Activated T-helper 9 cell treated with anti-CD3 and anti-CD28 coated beads, Interleukin-2, amount 50 U/mL, for 16 hours (primary cell): ENCODE measurements at places on chromosomes 1 and 21.

DNA sequence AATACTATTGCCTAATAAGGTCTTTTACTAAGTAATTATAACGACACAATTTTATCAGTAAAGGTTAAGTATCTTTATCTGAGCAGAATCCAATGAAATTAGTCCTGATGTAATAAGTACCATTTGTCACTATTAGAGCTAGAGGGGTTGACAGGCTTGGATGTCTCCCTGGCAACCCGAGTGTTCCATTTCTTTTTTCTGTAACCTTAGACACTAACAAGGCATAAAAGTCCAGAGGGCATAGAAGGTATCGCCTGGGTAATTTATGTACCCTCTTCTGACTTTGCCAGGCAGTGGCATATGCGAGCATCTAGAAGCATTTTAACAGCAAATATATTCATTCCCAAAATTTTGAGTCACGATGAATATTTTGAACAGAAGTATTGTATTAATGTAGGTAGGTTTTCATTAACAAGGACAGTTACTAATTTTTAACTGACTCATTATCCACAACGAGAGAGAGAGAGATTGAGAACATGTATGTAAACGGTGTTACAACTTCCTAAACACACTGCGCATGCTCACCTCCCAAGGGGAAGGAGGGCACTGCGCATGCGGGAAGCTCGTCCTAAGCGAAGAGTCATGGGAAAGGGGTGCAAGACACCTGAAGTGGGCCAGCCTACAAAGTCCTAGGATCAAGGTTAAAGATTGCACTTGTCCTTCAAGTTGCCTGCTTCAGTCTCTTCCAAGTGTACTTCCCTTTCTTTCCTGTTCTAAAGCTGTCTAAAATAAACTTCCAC, 423.9 kb downstream of the DSCAM start:
- DNase-seq = no peak

DNA sequence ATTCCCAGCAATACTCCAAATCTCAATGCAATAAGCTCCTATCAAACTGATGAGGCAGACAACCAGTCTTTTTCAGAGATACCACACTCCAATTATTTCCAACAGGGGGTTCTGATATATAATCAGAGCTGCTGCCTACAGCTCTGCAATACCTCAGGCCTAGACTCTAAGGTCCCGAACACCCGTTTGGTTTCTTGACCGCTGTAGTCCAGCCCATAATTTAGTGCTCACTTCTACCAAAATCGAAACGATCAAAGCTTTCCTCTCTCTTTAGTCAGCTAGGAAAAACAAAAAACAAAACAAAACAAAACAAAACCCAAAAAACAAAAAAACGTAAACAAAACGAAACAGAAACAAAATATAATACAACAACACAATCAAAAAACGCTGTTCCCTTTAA, 453.0 kb downstream of the NEGR1 start:
- DNase-seq = no peak

DNA sequence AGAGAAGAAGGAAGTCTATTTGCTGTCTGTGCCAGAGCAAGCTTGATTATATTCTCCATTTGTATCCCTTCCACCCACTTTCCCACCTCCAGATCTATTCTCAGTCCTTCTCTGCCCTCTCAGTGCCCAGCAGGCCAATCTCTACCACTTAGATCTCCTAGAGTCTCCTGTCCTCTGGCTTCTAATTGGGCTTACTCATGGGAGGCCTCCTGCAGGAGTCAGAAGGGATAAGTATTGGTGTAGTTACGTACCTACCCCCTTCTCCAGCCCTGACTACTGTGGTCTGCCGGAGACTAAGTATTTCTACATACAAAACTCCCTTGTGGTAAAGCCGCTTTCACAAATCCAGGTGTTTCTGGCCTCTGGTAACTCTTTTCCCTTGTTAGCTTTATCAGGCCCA, 221.2 kb downstream of the PTGER3 start:
- DNase-seq = no peak

GRCh38 chr1:80202118-80202517, 1195.6 kb upstream of the ADGRL4 start:
- DNase-seq = no peak

DNA sequence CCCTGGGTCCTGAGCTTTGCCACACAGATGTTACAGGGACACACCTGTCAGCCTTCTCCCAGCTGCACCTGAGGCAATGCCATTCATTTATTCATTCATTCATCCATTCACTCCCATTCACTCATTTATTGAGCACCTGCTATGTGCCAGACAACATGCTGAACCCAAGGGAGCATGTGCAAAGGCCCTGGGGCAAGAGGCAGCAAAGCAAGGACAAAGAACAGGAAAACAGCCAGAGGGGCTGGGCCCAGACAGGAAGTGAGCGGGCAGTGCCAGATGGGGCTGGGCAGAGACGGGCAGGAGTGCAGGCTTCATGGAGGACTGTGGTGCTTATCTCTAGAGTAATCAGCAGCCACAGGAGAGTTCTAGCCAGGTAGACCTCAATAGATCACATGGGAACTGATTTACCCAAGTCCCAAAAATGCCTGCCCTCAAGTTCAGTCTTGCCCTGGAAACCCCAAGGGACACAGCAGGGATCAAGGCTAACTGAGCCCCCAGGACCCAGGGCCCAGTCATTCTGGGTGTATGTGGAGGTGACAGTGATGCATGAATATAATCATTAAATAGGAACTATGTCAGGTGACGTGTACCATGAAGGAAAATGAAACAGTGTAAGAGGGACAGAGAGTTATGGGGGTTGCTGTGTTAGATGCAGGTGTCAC, 530.3 kb downstream of the MATN1 start:
- no peak for DNase-seq

GRCh38 chr1:183881387-183882131, 76.6 kb downstream of the RGL1 start:
- DNase-seq = no peak

DNA sequence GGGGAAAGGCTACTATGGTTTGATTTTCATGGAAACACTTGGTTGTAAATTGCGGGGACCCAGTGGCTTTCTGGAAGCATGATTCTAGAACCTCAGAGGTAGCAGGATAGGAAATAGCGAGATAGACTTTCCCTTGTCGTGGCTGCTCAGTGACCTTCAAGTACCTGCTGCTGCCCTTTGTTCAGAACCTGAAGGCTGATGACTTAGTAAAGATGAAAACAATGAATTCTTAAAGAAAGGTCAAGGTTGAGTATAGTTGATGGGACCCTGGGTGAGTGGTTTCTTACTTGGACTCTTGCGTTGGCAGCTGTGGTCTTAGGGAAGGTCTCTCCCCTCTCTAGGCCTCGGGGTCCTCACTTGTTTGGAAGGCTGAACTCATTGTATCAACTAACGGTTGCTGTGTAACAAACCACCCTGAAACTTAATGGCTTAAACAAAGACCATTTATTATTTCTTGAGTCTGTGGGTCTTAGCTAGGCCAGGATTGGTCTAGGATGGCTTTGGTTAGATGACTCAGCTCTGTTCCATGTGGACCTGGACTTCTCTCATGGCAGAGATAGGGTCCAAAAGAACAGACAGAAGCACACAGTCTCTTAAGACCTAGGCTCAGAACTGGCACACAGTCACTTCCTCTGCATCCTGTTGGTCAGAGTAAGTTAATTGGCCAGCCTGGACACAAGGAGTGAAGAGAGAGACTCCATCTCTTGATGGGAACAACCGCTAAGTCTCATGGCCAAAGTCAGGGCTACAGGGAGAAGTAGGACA, 89.2 kb upstream of the SELENON start:
- no peak for DNase-seq

DNA sequence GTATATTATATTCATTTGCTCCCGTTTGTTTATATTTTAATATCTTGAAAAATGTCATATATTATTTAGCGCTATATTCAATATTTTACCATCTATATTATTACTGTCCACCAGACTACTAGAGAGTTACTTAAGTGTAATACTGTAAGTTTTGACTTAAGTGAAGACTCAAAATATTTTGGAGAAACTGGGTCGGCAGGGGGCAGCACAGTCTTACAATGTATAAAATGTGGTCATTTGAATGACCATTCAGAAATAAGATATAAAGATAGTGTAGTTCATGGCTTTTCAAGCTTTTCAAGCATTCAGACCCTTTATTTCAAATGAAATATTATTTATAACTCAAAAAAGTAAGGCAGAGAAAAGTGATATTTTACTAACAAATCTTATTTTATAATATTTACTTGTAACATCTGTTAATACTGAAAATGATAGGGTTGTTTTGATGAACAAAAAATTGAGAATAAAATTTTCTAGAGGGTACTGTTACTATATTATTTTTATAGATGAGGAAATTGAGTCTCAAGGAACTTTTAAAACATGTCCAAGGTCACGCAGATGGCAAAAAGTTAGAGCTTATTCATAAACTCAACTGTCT, 89.0 kb upstream of the SERTAD4 start:
- peak; percentile 6 for DNase-seq

- no peak for DNase-seq
Measured at GRCh38 chr1:43878440-43878839, 55.2 kb upstream of the ARTN start.

- DNase-seq = no peak
Measured at GRCh38 chr1:186659890-186660341, 20.3 kb downstream of the PTGS2 start.

DNA sequence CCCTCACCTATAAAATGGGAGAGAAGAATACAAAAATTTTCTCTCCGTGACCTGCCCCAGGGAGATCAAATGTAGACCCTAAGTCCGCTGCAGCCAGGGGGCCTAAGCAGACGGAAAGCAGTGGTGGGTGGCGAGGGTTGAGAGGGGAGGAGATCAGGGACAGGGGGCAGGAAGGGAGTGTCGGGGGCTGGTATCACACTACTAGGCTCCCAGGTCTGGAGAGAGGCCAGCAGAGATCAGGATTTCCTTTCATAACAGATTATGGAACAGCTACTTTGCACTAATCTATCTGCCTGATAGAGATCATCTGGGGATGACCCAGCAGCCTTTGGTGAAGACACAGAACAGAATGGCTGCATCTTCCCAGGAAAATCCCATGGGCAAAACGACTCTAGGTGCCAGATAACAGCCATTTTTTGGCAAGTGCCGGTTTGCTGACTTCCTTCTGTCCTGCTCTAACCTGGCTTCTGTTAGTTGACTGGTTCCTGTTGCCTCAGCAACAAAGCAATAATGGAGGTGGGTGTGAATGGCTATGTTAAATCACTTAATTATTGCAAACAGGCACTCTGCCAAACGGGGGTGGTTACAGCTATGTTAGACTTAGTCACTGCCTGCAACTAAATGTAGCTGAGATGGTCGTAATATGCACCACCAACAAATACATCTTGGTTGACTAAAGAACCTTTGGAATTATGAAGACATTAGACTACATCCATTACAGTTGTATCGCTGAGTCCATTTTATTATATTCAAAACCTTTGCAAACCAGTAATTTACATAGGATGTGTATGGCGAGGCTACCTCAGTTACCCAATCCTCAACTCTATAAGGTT, 30.0 kb upstream of the EPS8L3 start:
- no peak for DNase-seq

- DNase-seq = no peak
Measured at GRCh38 chr1:212341090-212341489, 55.9 kb downstream of the PPP2R5A start.

DNA sequence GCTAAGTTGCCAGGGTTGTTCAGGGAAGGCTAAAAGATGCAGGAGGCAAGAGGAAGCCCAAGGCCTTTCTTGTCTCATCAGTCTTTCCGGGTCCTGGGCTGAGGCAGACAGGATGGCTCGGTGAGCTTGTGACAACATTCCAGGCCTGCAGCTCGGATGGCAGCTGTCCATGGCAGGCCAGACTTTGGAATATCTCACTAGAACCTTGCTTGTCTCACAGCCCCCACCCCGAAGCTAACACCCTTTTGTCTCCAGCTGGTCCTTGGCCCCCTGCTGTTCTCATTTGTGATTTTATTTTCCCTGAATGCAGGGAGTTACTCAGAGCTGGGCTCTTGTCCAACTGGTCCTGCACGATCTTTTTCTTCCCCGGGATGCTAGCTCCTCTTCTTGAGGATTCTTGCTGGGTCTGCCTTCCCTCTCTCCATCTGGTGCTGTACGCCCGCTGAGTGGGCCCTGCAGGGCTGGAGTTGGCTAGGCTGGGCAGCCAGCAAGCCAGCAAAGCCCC, 477.2 kb upstream of the CAMK1G start:
- DNase-seq = no peak

DNA sequence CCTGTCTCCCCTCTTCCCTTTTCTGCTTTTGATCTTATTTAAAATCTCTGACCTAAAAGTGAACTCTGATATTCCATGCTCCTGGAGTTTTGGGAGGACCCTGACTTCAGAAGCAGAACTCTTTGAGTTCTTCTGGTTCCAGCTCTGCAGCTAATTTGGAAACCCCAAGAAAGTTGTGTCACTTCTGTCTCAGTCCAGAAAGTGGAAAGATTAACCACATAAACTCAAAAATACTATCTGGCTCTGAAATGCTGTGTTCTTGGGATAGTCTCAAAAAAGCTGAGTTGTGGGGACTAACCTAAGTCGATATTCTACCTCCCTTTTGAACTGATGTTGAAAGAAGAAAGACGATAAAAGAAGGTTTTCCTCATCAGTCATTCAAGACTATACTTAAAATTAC, 59.8 kb downstream of the ITPKB start:
- DNase-seq = no peak
